Stimulated activated CD8-positive, alpha-beta memory T cell treated with anti-CD3 and anti-CD28 coated beads, Interleukin-7, amount 100 ng/mL, for 1 hour (primary cell): ENCODE measurements at places on chromosomes 3 and 15.

- no peak for DNase-seq
These were observed 67.5 kb downstream of the PROS1 start for GRCh38 chr3:93906245-93906644.

GRCh38 chr3:131925571-131925970 lies 109.2 kb downstream of the CPNE4 start:
- no peak for DNase-seq

DNA sequence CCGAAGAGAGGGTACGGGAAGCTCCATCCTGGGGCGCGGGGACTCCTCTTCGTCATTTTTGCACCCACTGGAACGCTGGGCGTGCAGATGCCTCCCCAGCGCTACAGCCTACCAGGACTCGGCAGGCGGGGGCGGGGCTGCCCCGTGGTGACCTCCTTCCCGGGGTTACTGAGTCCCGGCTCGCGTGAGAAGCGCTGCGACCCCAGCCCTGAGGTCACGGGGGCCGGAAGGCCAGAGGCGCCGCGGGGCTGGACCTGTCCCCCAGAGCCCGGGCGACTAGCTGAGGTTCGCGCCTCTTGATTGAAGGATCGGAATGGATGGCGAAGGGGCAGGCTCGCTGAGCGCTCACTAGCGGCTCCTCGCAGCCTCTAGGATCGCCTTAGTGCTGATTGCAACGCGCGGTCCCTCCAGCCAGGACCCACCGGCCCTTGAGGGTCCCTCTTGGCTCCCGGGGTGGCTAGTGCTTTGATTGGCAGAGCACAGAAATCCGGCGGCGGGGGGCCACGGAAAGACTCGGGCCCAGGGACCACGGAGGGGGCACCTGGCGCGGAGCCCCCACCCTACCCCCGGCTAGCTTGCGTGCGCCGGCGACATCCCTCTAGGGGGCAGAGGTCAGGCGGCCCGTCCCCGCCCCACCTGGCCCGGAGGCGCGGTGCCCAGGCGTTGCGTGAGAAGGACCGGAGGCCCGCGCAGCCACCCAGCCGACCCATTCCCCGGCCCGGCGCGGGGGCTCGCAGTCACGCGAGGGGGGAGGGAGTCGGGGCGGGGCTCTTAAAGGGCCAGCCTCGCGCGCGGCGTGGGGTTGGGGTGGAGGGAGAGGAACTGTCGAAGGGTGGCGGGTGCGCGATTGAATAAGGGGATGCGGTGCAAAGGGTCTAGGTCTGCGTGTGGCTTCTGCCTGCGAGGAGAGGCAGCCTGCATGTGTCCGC lies 781 bp upstream of the CYP1A1 start:
- DNase-seq, result no peak

DNA sequence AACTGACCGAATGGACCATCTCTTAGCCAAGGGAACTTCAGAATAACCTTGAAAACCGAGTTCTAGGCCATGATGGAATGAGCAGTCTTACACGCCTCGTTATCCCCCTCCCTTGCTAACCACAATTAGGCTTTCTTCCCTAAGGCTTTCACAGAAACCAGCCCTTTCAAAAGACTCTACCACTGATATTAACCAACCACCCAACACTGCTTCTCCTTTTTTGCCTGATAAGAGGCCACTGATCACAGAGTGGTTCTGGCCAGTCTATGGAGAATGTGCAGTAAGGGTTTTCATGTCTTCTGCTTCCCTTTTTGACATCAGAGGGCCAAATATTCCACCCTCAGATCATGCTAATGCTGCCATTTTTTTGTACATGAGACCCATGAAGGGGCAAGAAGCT lies 59.3 kb downstream of the MCF2L2 start:
- DNase-seq, result no peak

- no peak for DNase-seq
These were observed 161.8 kb upstream of the CBLB start for GRCh38 chr3:106030627-106030963.

DNA sequence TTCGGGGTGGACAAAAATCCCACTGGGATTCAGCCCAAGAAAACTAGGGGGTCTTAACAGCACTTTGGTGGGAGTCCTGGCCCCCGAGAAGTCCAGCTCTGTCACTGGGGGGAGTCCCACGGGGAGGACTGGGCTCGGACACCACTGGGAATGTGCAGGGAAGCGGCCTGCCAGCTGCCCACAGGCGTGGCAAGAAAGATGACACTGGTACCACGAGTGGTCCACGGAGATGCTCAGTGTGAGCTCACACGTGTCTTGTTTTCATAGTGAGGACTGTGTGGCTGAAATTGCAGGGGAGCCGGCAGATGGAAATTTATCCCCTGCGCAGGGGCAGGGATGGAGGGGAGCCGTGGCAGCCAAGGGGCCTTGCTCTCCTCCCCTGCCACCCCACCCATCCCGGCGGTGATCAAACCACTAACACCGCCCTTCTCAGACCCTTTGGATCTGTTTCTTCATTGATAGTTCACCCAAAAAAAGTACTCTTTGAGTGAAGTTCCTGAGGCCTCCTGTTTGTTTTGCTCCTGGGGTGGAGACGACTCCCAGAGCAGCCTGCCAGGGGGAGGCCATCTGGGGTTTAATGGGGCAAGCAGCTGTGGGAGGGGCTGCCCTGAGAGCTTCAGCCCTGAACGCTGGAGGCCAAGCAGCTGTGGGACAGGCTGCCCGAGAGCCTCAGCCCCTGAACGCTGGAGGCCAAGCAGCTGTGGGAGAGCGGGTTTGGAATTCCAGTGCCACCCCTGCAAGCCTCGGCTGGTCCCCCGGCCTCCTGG lies 130.9 kb downstream of the LRRK1 start:
- no peak for DNase-seq

DNA sequence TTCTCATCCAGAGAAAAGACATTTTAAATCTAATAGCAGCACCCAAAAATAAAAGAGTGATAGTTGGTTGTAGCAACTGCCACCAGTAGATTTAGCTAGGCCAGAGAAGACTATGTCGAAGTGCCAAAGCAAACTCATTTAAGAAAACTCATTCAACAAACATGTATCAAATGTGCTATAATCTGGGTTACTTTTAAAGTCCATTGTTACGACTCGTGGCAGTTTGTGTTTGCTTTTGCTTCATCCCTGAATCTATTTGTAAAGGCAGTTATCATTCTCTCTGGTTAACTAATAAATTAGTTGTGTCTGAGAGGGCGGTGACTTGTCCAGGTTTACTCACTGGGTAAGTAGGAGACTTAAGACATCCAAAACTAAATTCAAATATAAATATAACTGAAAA lies 159.4 kb downstream of the ZIC4 start:
- DNase-seq, result no peak

DNA sequence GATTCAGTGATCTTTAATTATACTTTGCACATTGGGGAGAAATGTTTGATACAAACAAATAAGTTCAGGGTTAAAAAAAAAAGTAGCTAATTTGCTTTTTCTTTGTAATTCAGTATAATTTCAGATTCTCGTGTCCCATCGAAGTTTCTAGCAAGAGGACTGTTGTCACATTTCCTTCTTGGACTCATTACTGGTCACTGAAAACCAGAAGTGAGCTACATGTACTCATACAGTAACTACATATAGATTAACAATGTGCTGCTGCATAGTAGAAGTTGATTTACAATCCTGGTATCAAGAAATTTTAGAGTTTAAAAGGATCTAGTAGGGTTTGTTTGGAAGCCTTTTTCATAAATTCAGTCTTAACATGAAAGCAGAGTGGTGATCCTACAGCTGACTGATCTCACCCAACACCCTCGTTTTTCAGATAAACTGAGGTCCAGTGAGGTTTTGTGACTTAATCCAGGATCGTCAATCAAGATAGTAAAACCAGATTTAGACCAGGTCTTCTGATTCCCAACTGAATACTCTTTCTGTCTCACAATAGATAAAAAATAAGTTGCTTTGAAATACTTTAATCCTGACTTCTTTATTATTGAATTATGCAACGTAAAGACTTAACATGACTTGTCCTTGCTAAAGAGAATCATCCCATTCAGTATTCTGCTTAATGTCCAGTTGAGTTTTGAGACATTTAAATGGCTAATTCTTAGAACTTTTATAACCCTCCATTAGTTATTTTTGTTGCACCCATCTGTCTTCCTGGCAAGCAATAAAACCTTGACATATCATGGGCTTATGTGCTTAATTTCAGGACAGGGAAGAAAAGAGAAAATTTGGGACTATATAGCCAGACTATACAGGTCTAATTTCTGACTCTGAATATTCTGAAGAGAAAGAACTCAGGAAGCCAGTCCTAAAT lies 2.8 kb downstream of the SEC62 start:
- no peak for DNase-seq

GRCh38 chr3:141129049-141129448 lies 77.9 kb downstream of the SPSB4 start:
- DNase-seq, result no peak

DNA sequence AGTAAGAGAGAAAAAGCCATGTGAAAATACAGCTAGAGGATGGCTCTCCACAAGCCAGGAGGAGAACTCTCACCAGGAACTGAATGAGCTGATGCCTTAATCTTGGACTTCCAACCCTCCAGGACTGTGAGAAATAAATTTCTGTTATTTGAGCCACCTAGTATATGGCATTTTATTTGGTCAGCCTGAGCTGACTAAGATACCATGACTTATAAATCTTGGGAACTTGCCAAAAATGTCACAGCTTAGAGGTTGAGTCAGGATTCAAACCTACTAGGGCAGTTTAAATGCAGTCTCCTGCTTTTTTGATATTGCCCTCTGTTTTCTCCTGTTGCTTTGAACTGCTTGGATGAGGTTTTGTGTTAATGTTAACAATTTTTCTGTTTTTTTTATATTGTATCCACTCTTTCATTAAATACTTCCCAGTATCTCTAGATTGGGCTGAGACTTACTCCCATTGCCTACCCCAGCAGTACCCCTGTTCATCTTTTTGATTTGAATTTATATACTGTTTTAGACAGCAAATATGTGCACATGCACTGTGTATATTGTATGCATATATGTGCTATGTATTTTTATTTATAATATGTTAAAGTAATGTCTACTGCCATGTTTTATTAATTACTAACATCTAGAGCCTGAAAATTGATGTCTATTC lies 1223.2 kb downstream of the OTOL1 start:
- no peak for DNase-seq

DNA sequence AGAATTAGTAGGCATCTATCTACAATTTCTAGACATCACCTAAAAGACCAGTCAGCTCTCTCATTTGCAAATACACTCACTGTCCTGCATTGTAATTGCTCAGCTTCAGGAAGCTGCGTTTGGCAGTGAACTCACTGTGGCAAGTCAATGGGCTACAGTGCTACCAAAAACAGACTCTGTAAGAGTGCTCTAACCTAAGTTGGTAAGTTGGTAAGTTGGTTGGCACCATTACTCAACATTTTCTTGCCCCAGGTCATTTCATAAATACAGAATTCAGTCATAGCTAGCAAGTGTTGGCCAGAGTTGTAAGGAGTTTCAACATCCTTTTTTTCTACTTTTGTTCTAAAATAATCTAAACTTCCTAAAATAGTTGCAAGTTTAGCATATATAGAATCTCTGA lies 466.3 kb downstream of the NAALADL2 start:
- DNase-seq, result no peak

DNA sequence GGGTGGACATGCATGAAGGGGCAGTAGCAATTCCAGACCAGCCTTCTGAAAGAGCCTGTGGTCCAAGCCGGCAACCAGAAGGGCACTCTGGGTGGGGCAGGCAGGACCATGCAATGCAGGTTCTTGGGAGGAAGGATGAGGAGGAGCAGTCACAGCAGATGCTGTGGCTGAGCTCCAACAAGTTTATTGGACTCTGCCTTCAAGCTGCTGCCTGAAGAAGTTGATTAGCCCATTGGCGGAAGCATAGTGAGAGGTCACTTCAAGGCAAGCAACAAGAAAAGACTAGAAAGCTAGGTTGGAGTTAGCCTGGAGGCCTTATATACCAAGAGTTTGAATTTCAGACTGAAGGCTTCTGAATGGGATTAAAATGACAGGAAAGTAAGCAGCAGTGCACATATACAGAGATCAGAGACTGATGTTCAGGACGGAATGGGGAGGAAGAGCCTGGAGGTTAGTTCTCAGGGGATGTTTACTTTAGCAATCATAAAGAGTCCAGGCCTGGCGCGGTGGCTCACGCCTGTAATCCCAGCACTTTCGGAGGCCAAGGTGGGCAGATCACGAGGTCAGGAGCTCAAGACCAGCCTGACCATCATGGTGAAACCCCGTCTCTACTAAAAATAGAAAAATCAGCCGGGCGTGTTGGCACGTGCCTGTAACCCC lies 39.9 kb downstream of the SFMBT1 start:
- no peak for DNase-seq

DNA sequence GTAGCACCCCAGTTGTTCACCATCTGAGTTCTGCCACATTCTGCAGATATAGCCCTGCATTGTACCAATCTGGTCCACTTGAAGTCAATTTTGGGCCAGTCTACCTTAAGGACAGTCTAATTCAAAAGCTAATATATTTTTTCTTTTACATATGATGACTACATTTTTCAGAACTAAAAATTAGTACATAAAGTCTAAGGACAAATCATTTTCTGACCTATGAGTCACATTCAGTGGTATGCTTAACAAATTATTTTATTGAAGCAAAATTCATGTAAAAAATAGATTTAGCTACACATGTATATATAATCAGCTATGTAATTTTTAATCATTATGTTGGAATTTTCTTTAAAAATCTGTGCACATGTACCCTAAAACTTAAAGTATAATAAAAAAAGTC lies 52.1 kb upstream of the IL12A start:
- no peak for DNase-seq

DNA sequence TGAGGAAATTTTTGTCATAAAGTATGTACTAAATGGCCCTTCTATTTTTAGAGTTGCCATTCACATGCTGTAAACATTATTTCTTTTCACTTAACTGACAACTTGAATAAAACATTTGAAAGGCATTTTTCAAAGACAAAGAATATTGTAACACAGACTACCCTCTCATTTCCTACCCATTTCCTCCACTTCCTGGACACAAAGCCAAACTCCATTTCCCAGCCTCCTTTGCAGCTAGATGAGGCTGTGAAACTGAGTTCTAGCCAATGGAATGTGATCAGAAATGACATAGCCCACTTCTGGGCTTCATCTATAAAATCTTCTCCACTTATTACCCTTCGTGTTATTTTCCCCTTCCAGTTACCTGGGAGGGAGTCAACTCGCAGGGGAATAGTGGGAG lies 288.9 kb upstream of the DPH6 start:
- no peak for DNase-seq

DNA sequence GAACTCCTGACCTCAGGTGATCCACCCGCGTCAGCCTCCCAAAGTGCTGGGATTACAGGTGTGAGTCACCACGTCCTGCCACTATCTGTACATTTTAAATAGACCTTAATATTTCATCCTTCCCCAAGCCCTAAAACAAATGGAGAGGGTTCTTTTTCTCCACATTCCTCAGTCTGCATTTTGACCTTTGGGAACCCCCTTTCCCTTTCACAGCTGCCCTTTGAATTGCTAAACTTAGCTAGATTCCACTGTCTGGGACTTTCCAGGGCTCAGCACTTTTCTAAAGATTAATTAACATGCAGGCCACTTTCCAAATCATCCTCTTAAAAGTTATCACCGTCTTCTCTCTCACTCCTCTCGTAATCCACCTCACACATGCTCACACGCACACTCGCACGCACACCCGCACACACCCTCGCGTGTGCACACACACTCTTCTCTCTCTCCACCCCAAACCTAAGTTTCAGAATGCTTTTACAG lies 124.2 kb downstream of the TMCO5A start:
- no peak for DNase-seq

- no peak for DNase-seq
These were observed 585 bp upstream of the MKRN2 start for GRCh38 chr3:12556314-12556689.
